ENCODE measurements at places on chromosomes 16 and 17.

- DNase-seq: no peak
These were observed 289.8 kb downstream of the MAF start for GRCh38 chr16:79310710-79311109.

GRCh38 chr17:42530952-42531454, 5.0 kb upstream of the NAGLU start:
- DNase-seq: no peak

GRCh38 chr17:7560172-7561027, 1.3 kb upstream of the SENP3 start:
- DNase-seq: no peak

DNA sequence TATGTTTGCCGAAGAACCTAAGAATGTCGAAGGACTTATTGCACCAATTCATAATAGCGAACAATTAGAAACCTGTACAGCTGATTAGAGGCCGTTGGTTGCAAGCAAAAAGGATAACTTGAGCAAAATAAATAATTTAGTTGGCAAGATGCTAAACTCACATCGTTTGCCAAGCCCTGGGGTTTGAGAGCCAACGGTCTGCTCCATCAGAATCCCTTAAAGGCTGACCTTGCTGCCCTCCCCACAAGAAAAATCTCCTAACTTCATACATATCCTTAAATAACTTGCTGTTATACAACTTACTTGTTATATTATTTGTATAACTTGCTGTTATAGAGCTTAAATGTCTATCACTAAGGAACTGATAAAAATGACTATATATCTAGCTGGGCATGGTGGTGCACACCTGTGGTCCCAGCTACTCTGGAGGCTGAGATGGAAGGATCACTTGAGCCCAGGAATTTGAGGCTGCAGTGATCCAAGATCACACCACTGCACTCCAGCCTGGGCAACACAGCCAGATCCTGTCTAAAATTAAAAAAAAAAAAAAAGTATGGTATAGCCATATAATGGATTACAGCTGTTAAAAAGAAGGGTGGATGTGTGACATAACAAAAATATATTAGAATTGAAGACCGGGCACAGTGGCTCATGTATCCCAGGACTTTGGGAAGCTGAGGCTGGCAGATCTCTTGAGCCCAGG, 1.9 kb upstream of the TRIM37 start:
- DNase-seq: no peak

DNA sequence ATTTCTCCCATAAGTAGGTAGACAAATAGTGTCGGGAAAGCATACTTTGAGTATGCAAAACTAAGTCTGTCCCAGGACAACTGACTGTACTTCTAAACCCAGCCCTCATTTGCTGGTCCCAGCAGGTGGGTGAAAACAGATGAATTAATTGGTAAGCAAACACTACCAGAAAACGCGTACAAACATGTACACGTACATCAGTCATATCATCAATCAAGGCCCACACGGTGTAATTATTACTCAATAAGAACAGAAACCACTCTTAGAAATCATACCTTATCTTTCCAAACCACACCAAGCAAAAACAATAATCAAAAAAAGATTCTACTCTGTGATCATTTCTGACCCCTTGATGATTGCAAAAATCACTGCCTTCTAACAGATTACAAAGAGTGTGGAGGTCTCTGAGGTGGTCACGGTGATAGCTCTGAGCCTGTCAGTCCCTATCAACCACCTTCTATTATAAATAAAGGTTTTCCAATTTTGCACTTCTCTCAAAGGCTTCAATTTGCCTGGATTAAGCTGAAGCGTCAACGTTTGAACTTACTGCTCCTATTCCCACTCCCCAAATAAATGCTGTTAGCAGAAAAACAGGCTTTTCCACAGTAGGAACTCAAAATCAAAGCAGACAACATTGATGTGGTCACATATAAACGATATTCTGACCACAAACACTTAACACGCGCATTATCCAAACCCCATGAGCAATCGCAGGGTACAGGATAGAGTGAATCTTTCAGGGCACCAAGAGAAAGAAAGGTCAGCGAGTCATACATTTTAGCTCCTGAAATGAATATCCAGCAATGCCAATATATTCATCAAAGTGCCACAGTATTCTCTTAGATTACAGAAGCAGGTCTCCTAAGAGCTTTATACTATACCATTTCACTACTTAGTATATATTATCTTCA, 211.9 kb downstream of the STX8 start:
- DNase-seq: no peak

GRCh38 chr16:19607616-19608280, 52.2 kb downstream of the VPS35L start:
- DNase-seq: no peak

DNA sequence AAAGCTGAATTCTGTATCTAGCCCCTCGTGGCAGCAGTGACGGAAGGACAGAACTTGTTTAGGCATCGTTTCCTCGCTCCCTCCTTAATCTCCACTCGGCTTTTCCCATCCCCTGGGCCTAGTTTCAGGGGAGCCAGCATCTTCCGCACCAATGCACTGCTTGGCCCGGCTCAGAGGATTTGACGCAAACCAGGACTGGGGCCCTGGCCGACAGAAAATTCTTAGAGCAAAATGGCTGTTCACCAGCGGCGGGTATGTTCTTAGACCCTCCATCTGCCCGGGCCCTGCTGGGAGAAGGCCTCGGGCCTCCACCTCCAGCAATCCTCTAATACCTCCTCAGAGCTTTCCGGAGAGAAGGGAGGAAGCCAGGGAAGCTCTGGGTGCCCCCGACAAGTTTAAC, 54.6 kb downstream of the TBC1D16 start:
- no peak for DNase-seq

DNA sequence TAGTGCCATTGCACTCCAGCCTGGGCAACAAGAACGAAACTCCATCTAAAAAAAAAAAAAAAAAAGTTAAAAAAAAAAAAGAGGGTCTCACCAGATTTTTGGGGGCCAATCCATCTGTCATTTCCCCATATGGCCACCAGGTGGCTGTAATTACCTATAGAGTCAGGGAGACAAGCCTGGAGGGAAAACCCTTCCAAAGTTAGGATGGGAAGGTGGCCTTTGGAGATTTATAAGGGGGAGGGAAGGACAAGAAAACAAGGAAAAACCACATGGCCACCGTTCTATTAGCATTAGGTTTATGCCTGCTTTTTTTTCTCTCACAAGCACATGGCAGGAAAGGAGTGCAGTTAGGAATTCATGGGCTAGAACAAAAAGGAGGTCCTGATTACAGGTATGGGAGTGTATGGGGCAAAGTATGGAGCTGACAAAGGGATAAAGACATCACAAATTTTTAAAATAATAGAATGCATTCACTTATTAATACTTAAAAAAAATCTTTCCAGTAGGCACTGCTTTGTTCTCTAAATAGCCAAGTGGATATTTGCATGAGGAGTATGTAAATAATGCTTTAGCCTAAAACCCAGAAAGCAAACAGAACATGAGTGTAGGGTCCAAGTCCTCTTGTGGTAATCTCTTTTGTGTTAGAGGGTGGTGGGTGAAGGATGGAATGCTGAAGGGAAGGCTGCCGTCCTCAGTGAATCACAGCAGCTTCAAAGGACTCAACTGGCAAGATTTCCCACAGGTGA, 5.1 kb downstream of the CYB5D1 start:
- peak; percentile 47 for DNase-seq

GRCh38 chr17:63809970-63810369, 17.3 kb upstream of the PSMC5 start:
- DNase-seq: no peak

DNA sequence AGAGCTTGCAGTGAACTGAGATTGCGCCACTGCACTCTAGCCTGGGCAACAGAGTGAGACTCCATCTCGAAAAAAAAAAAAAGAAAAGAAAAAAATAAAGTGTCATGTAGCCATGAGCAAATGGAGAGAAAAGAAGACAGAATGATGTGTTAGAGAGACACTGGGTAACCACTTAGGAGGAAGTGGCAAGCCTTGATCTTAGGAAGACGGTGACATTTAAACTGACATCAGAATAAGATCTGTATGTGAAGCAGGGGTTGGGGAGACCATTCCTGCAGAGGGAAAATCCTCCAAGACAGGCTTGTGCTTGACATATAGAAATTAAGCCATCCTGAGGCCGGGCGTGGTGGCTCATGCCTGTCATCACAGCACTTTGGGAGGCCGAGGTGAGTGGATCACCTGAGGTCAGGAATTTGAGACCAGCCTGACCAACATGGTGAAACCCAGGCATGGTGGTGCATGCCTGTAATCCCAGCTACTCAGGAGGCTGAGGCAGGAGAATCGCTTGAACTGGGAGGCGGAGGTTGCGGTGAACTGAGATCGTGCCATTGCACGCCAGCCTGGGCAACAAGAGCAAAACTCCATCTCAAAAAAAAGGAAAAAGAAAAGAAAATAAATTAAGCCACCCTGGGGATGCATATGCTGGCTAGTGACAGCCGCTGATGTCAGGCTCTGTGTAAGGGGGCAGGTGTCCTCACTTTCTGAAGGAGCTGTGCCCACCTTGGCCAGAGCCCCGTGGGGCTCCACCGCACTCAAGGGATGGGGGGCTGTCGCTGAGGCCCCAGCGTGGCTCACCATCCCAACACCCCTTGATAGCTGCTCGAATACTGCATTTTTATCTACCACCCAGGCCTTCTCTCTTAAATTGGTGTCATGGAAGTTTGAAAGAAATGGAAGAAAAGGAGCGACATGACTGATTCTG, 13.1 kb upstream of the CYB5B start:
- no peak for DNase-seq

DNA sequence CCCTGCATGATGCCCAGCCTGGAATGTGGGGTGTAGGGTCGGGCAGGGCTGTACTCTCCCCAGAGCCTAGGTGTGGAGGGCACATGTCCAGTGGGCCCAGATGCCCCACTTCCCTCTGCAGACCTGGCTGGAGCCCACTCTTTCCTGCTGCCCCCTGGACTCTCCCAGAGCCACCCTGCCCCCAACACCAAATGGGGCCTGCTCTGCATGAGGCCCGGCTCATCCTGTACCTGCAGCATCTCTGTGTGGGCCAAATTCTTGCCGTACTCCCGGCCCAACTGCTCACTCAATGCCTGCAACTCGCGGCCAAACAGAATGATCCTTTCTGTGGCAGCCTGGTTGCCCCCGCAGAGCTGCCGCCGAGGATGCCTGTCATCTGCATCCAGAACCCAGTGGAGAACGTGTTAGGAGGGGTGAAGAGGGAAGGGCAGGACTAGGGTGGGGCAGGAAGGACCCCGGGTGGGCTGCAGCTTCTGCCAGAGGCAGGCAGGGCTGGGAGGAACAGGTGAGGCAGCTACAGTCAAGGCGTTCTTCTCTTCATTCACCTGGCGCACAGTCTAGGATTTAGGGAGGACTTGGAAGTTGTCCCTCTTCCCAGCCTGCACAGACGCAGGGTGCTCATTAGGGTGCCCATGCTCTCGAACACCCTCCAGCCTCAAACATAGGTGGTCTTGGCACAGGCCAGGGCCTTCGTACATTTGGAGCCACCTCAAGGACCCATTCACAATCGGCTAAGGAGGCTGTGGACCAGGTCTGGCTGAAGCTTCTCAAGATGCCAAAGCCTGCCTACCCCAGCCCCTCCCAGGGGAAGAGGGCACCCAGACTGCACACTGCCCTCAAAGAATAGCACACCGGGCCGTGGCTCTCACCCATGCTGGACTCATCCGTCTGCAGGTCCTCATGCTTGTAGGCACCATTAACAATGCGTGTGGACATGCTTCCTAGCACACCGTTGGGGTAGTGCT, 8.7 kb upstream of the GFOD2 start:
- DNase-seq: no peak

GRCh38 chr17:10278218-10278617, 79.8 kb upstream of the GAS7 start:
- DNase-seq: no peak

GRCh38 chr17:79534851-79535727, 75.8 kb downstream of the RBFOX3 start:
- no peak for DNase-seq

GRCh38 chr16:4859190-4859899, 12.1 kb downstream of the UBN1 start:
- DNase-seq: no peak

DNA sequence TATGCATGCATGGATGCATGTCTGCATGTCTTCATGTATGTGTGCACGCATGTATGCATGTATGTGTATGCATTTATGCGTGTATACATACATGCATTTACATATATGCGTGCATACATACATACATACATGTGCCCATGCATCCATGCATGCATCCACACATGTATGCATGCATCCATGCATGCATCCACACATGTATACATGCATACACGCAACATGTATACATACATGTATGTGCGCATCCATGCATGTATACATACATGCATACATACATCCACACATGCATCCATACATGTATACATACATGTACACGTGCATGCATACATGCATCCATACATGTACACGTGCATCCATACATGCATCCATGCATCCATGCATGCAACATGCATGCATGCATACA, 29.8 kb upstream of the DLX3 start:
- no peak for DNase-seq

- DNase-seq: no peak
These were observed 5.7 kb upstream of the CHST4 start for GRCh38 chr16:71520550-71520949.

DNA sequence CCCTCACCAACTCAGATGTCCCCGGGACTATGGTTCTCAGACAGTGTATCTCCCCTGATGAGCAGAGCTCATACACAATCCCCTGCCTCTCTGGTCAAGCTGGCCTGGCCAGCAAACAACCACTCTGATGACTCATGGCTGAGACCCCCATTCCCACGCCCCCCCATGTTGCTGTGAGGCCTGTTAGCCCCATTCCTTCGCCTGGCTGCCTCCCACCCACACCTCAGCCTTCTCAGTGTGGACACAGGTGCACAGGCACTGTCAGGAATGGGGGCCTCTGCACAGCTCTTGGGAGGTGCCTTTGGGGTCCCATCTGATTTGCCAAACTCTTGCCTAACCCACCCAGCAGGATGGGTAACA, 80.2 kb downstream of the CNGB1 start:
- DNase-seq: no peak

DNA sequence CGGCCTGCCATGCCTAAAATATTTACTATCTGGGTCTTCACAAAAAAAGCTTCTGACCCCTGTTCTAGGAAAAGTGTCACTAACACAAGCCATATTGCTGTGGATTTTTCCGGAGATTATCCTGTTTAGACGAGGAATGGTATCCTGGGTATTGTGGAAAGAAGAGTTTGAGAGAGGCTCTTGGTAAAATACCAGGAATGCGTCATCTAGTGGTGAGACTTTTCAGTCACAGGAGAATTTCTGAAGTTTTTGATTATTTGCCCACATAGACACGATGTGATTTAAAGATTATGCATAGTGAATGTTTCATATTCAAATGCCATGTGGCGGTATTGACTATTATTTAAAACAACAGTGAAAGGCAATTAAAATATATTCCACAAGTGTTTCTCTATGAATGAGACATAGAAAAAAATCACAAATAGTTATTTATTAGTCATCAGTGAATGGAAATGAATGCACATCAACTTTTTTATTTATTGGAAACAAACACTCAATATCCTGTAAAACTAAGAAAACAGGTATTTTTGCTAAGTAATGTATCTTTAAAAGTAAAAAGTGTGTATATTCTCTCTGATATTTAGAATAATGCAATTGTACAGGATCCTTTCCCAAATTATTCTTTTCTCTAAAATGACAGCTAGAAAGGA, 7.8 kb downstream of the KRT28 start:
- no peak for DNase-seq

Data from NCI-H2029 treated with DMSO at 0.1 percent for 48 hours (cell line).